ENCODE measurements at places on chromosomes 16 and 17. TPM values are rescaled to one million over a fixed set of nuclear protein-coding genes. Genes with fewer than 3 reads are reported as not detected.

DNA sequence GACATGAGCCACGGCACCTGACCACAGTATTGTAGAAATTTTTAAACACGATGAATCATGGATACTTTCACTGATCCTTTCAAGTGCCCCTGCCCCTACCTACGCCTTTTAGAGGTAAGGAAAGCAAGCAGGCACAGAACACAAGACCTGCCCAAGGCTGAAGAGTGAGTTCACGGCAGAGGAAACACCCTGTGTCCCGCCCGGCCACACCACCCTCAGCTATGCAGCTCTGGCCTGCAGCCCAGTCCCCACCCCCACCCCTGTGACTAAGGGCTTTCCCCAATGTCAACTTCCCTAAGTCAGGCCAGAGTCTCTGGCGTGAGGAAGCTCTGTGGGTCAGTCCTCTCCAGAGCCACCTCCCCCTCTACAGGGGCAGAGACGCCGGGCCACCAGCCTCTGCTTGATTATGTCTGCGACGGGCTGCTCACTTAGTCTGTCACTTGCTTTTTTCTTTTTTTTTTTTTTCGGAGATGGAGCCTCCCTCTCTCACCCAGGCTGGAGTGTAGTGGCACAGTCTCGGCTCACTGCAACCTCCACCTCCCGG is 8.4 kb downstream of the SLC16A5 start:
- no peak for DNase-seq
- peaks cover 10% of the 10 kb centered on the region for H3K4me1 ChIP-seq
- H3K27me3 ChIP-seq = no peaks in the 10 kb centered on the region
- no peak overlapping the region for H3K4me3 ChIP-seq
- peak overlapping the region; percentile 82 for H3K27ac ChIP-seq

DNA sequence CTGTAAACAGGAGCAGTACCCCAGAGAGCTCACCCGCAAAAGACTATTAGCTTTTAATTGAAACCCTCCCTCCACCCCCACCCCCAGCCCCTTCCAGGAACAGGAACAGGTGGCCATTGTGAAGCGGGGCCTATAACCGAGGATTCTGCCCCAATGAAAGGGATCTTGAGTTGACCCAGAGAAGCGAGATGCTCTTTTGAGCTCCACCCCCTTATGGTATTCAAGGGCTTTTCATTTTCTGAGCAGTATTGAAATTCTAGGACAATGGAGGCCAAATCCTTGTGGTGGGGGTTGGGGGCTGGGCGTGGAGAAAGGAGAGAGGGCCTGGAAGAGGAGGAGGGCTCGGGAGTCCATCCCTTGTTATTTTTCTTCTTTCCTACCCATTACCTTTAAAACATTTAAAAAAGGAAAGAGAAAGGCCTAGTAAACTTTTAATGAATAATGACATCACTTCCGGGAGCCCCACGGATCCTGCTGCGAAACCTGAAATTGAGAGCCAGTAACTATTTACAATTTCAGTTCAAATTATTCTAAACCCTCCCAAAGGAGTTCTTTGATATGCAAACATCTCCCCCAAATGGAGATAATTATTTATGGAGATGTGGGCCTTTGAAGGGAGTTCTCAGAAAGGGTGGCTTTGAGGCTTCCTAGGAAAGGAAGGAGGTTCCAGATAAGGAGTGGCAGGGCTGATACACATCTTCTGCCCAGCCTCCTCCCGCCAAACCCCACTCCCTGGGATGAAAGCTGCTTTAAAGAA is 30.5 kb downstream of the HS3ST3B1 start:
- H3K27ac ChIP-seq = no peak overlapping the region
- peaks cover 41% of the 10 kb centered on the region for H3K4me1 ChIP-seq
- no peaks in the 10 kb centered on the region for H3K27me3 ChIP-seq
- no peak overlapping the region for H3K4me3 ChIP-seq
- no peaks in the 10 kb centered on the region for H3K36me3 ChIP-seq
- no peak for DNase-seq

DNA sequence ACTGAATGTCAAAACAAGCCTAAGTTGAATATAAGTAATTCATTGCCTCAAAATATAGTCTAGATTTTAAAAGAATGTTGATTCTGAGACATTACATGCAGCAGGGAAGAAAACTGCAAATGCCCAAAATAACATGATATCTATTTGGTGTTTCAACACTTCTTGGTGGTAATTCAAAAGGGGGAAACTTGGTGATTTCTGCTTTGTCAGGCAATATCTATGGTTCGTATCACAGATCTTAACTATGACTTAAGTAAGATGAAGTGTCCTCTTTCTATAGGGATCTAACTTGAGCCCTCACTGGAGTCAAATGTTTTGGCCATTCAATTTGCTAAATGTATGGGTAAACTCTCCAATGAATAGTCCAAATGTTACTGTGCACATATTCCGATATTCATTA is 44.6 kb downstream of the GNA13 start:
- peaks cover 68% of the 10 kb centered on the region for H3K4me1 ChIP-seq
- H3K27me3 ChIP-seq = no peaks in the 10 kb centered on the region
- DNase-seq = no peak
- no peak overlapping the region for H3K27ac ChIP-seq

- H3K27ac ChIP-seq = no peak overlapping the region
- DNase-seq = no peak
- no peak overlapping the region for H3K4me3 ChIP-seq
- peaks cover 11% of the 10 kb centered on the region for H3K4me1 ChIP-seq
Measured at GRCh38 chr17:81662002-81662401, 4.4 kb downstream of the OXLD1 start.

Gene C16orf46
- 0.36 TPM for total RNA-seq

Gene PYY
- not detected for total RNA-seq

Gene ARHGAP27
- 2.0 TPM for total RNA-seq

All from chondrocyte (in vitro differentiated cells).